Activated CD4-positive, alpha-beta T cell treated with anti-CD3 and anti-CD28 coated beads for 1 hour (primary cell): ENCODE measurements at places on chromosomes 12 and 14.

GRCh38 chr14:38278035-38278434 lies 22.1 kb upstream of the CLEC14A start:
- DNase-seq = no peak

DNA sequence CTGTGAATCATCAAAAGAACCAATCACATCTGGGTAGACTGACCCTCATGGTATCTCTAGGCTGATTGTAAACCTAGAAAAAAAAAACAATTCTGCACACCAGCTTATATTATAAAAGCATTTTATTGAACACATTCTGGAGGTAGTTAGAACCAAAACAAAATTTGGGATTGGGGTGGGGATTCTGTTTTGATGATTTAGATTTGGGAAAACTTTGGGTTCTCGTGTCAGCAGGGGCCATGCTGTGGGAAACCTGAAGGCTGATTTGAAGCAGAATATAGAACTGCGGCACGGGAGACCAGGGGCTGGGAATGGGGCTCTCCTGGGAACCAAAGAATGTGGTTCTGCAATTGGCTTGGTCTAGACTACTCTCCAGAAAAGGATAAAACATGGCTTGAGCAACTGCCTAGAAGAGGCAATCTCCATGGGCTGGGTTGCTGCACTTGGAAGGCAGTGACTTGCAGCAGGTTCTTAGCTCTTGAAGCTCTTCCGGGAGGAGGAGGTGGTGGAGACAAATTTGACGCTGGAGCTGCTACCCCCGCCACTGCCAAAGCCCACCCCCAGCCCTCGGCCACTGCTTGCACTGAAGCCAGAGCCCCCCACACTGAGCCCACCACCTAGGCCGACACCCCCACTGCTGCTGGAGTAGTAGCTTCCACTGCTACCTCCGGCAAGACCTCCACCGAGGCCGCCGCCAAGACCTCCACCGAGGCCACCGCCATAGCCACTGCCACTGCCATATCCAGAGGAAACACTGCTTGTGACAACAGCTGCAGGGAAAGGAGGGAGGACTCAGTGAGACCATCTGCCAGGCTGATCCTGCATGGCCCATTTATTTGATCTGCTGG lies 5.5 kb downstream of the KRT5 start:
- DNase-seq = no peak

DNA sequence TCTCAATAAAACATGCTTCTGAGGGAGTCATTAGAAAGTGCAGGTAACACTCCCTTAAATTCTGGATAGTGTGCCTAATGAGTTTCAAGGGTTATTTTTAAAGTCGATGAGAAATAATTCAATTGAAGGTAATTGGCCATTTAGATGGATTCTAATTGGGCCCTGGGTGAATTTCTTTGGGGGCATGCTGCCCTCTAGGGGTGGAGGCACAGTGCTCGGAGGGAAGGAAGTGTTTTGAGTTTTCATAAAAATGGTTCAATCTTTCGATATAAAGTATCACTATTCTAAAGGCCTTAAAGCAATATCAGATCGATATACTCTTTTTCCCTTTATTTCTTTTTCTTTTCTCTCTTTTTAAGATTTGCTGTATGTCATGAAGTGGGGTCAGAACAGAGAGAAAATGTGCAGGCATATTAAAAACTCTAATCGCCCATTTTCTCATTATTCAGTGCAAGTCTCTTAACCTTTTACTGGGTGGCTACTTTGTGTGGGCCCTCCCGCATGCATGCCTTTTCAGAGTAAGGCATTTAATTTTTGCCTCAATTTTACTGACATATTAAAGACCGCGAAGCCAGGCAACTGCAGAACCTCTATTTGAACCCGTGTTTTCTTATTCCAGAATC lies 25.5 kb downstream of the NKX2-8 start:
- no peak for DNase-seq

DNA sequence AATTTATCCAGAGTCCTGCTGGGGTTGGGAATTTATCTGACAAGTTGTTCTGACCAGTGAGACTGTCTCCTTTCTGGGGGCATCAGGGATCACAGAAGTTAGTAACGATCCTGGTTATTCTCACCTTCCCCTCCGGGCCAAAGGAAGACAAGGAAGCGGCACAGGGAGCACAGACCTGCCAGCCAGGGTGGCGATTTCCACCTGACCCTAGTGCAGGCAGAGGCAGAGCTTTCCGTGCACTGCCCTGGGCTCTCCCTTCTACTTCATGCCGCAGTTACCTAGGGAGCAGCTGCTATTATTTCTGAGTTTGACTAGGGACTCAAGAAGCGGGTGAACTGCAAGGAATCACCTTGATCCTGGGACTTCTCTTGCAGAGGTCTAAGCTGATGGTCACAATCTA lies 7.4 kb downstream of the TMEM106C start:
- no peak for DNase-seq

DNA sequence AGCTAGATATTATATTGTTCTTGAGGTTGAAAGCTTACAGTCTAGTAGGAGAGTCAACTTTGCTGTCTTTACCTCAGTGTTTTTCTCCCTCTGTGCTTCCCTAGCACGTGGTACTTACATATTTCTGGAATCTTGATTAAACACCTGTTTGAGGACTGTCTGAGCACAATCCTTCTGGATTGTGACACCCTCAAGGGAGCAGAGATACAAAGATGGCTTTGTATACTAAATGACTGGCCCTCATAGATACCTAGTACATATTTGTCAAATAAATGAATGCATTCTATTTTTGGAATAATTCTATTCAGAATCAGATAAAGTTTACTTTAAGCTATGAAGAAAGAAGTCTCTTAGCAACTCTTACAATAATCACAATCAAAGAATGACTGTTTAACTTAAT lies 113.3 kb downstream of the LRRK2 start:
- no peak for DNase-seq

DNA sequence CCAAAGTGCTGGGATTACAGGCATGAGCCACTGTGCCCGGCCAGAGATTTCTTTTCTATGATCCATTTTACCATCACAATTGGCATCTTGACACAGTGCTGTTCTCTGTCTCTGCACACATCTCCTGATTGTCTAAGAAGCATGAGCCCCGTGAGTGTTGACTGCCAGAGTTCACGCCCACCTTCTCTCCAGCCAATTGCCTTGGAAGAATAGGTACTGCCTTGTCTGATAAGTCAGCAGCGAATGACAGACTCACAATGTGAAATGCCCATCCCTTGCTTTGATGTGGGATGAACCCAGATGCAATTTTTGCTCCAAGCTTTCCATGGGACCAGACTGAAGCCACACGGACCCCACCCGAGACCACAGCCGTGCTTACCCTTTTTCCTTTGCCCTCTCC lies 19.3 kb downstream of the EIF5 start:
- no peak for DNase-seq

GRCh38 chr14:56280843-56281242 lies 162.6 kb downstream of the PELI2 start:
- DNase-seq = no peak

- DNase-seq = no peak
These were observed 45.6 kb upstream of the MIS18BP1 start for GRCh38 chr14:45298423-45299117.

- no peak for DNase-seq
These were observed 100.5 kb downstream of the TSPAN8 start for GRCh38 chr12:71057330-71057729.

DNA sequence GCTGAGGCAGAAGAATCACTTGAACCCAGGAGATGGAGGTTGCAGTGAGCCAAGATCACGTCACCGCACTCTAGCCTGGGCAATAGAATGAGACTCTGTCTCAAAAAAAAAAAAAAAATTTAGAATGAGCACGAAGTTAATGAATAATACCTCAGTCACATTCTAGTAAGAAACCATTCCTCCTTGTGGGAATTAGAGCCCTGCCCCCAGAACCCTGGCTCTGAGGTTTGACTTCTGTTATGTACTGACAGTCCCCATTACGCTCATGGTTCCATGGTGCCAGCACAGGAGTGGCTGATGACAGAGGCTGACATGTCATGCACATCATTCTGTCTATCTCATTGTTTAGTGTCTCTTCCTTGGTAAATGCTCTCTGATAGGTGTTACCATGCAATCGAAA lies 132.6 kb upstream of the FGD4 start:
- DNase-seq = no peak

GRCh38 chr14:95296966-95297365 lies 22.7 kb downstream of the CLMN start:
- DNase-seq = no peak

DNA sequence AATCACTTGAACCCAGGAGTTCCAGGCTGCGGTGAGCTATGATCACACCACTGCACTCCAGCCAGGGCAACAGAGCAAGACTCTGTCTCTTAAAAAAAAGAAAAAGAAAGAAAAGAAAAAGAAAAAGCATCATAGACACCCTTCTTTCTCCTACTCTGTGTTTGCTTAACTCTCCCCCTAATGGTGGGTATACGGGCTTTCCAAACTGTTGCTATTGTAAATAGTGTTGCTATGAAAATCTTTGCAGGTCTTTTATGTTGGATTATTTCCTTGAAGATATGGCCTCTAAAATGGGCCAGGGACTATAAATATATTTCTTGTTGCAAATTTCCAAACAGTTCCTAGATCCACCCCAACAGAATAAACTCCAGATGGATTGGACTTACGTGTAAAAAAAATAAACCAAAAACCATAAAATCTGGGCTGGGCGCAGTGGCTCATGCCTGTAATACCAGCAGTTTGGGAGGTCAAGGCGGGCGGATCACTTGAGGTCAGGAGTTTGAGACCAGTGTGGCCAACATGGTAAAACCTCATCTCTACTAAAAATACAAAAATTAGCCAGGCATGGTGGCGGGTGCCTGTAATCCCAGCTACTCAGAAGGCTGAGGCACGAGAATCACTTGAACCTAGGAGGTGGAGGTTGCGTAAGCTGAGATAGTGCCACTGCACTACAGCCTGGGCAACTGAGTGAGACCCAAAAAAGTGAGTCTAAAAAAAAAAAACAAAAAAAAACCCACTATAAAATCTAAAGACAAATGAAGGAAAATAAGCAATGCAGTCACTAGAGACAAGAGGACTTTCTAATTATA lies 25.9 kb downstream of the NFKBIA start:
- DNase-seq = no peak

DNA sequence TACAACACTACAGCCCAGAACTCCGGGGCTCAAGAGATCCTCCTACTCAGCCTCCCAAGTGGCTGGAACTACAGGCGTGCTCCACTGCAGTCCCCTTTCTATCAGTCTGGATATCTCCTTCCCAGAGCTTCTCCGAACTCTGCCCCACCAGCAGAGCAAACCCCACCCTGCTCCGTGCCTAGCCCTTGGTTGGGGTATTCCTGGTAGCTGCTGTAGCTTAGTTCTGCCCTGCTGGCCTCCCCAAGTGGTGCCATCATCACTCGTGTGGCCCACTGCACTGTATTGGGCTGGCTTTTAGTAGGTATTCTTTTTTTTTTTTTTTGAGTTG lies 9.5 kb downstream of the HSP90AA1 start:
- no peak for DNase-seq

- DNase-seq = no peak
These were observed 439.4 kb downstream of the PCNX1 start for GRCh38 chr14:71346685-71347084.

- no peak for DNase-seq
These were observed 17.8 kb downstream of the EFCAB11 start for GRCh38 chr14:89936654-89937185.

DNA sequence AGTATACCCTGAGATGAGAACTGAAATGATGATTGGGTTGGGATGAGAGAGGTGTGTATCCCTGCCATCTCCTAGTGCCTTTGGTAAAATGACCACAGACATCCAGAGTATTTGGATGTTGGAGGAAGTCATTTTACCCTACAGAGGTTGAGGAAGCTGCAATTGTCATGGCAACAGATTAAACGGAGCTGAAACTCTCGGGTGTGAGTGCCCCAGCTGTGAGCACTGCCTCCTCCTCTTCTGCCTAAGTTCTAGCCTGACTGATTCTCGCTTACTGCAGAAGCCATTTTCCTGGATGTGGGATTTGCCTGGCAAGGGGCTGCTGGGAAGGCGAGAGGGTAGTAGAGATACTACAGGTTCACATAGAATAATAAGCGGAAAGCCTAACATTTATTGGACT lies 10.3 kb upstream of the PPP4R4 start:
- DNase-seq = no peak

DNA sequence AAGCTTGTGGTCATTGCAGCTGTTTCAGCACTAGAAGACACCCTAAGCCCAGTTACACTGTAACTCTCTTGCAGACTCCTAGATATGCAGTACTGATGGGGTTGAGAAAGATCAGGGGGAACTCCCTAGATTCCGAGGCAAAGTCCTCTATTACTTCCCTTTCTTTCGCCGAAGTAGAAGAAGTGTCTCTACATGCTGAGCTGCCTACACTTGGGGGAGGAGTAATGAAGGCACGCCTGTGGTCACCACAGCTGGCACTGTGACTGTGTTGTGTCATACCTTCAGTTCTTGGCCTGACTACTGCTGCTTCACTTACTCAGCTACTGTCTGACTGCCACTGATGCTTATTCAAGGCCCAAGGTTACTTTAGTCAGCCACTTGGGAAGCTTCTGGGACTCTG lies 35.1 kb upstream of the RPL10L start:
- DNase-seq = no peak

- DNase-seq = no peak
These were observed 73.4 kb downstream of the PRMT8 start for GRCh38 chr12:3564411-3564810.

GRCh38 chr14:69504775-69505174 lies 20.2 kb downstream of the PLEKHD1 start:
- DNase-seq = no peak

DNA sequence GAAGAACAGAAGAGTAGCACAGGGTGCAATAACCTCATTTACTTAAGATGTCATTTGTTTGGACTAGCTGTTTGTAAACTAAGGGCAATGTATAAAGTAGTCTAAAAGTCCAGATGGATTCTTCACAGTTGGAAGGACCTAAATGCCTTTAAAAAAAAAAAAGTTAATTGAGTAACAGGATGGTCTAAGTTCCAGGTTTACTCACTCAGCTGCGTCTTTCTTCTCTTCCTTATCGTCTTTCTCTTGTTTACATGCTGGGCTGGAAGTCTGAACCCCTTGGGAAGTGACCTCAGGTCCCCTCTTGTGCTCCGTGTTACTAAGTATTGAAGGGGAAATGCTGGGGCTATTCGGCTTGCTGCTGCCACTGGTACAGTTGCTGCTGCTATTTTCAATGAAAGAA lies 82.5 kb downstream of the SH2B3 start:
- DNase-seq = no peak

GRCh38 chr12:133023566-133023965 lies 13.7 kb upstream of the ZNF84 start:
- no peak for DNase-seq

GRCh38 chr12:70756118-70756517 lies 118.9 kb upstream of the PTPRB start:
- DNase-seq = no peak
